Stimulated activated CD8-positive, alpha-beta memory T cell treated with anti-CD3 and anti-CD28 coated beads, Interleukin-7, amount 100 ng/mL, for 4 hours (primary cell): ENCODE measurements at places on chromosomes 4 and X.
A peak's percentile ranks its signal among the peaks of the same experiment; 100 is the strongest.

DNA sequence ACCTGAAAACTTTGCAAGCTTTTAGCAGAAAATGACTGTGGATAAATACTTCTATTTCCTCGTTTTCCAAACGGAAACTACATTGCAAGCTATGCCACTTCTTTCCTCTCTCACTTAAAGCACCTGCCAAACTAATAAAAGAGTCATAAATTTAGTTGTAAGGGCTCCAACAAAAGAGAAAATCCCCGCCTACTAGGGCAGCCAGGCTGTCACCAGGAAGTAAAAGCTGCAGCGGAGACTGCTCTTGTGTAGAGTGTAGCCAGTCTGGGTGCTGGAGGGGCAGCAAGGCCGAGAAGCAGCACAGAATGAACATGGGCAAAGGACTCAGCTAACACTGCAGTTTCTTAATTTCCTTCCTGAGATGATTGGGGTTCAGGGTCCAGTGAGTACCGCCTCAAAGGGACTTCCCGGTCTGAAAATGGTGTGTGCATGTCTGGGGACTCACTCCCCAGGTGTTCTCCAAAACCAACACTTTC is 89.3 kb upstream of the MAML3 start:
- DNase-seq: no peak

DNA sequence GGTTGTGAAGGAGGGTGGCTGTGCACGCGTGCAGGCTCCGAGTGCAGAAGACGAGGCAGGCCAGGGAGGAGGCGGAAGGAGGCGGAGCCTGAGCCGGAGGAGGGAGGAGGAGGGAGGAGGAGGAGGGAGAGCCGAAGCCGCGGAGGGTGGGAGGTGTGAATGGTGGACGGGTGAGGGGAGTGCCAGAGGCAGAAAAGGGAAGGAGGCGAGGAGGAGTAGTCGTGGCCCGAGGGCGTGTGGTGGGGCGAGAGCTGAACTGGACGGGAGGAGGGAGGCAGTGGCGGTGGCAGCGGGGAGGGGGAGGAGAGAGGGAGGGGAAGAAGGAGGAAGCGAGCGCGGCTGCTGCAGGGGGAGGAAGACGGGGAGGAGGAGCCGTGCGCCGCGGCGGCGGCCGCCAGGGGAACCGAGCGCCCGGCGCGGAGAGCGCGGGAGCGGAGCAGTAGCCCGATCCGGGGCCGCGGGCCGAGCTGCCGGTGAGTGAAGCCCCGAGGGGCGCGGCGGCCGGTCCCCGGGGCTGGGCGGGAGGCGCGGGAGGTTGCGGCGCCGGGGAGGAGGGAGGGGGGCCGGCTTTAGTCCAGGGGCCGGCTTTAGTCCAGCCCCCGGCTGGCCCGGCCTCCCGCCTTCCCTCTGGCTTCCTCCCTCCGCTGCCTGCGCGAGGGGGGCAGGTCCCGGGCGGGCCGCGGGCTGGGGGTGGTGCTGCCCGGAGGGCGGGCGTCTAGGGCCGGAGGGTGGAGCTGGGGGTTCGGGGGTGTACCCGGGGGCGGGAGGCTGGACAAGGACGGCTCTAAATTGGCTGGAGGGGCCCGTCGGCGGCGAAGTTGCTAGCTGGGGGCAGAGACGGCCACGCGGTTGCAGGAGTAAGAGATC is at the start of gene TMEM164:
Gene TMEM164, plus strand, starts transcription at position 815 of the 867 bp plus-strand sequence. CDS start 661 bp downstream, outside the sequence.
- DNase-seq: peak; percentile 70

- no peak for DNase-seq
Measured at GRCh38 chrX:28223991-28224390, 242.7 kb upstream of the DCAF8L1 start.

- DNase-seq: no peak
Measured at GRCh38 chrX:39828971-39829370, 268.8 kb downstream of the BCOR start.
